ENCODE measurements at places on chromosomes 7 and 10.

DNA sequence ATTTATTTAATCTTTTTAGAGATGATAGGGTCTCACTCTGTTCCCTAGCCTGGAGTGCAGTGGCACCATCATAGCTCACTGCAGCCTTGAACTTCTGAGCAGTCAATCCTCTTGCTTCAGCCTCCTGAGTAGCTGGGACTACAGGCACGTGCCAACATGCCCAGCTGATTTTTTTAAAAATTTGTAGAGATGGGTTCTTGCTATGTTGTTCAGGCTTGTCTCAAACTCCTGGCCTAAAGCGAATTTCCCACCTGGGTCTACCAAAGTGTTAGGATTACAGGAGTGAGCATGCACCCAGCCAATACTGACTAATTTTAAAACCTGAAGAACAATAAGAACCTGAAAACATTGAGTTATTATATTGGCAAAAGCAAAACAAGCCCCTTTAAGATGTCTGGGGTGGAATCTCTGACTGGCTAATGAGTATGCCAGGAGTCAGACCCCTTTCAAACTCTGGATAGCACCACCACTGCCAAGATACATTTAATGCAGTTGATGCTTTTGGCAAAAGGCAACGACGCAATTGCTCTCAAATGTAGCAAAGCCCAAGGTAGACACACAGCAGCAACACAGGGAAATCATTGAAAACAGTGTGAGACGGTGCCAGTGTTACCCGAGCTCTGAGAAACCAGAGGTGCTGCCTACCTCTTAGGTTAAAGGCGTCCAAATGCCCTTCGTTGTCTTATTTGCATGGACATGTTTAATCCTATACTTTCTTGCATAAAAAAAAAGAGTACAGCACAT, 40.7 kb upstream of the TOMM7 start:
- DNase-seq: no peak

DNA sequence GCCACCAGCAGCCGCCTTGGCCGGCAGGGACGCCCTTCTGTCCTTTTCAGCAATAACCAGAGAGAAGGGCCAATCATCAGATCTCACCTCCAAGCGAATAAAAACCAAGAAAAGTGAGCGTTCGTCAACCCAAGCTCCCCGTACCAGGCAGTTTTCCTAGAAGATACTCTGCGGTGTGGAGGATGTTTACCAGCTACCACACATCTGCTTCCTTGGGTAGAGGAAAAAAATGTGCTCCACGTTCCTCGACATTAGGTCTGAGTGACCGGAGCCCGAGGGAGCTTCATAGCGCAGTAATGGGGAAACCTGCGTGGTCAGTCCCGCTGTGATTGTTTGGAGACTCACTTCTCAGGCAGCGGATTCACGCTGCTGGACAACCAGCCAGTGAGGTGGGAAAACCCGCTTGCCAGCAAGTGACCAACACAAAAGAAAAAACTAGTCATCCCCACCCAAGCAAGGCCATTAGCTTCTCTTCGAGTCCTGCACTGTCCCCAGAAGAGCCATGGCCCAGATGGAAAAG, 73.0 kb downstream of the ZRANB1 start:
- DNase-seq: no peak

GRCh38 chr7:30093420-30093952, 41.3 kb upstream of the MTURN start:
- DNase-seq: no peak

DNA sequence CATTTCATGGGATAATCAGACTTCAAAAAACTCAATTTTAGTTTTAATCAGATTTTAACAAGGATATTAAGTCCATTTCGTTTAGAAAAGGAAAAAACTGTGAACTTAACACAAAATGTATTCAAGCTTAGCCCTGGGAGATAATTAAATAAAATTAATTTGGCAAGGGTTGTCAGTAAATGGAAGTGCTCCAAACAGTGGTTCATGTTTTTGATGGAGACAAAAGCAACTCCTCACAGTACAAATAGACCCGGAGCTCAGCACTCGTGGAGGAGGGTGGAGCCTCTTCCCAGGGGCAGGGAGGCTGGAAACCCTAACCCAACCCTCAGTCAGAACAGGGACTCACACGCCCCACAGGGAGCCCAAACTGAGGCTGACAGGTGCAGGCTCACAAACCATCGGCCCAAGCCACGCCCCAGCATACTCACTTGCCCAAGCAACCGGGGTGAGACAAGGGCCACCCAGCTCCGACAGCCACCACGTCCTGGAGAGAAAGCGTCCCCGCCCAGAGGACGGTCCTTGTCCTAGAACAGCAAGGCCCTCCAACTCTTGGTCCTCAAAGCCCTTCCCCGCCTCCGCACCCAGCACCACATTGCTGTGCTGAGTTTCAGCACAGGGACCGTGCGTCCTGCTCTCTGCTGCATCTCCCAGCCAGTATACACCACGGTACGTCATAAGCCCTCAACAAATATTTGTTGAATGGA, 39.8 kb downstream of the MAD1L1 start:
- DNase-seq: no peak

DNA sequence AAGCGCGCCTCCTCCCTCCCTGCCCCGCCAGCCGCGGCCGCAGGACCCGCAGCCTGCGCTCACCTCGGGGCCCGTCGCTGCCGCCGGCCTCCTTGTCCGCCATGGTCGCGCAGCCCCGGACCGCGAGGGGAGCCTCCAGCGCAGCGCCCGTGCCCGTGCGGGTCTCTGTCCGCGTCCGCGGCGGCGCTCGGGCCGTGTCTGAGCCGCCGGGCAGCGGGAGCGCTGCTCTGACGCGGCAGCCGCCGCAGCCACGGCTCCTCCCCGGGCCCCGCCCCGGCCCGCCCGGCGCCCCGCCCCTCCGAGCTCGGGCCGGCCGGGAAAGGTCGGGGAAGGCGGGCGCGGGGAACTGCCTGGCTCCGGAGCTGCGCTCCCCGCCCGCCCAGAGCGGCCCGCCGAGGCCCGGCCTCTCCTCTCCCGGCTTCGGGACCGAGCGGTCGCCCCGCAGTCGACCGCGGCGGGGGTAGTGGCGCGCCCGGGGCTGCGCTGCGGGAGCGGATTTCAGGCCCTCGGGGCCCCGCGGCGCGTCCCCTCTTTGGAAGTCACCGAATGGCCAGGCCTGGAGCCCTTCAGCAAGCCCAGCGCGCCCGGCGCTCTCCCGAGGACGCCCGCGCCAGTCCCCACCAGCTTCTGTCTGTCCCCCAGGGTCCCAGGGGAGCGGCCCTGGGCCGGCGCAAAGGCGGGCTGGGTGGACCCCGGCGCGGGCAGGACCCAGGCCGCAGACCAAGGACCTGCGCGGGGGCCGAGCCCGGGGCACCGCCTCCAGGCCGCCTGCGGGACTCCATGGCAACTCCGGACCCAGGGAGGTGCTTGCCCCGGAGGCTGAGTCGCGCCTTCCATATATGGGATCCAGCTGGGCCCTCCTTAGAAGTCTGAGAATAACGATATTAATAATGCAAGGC, at the start of gene HSPA12A:
Gene HSPA12A (minus strand): TSS at position 200 of the 899 bp plus-strand sequence. CDS start 97 bp downstream, at position 103.
- DNase-seq: peak; percentile 23

DNA sequence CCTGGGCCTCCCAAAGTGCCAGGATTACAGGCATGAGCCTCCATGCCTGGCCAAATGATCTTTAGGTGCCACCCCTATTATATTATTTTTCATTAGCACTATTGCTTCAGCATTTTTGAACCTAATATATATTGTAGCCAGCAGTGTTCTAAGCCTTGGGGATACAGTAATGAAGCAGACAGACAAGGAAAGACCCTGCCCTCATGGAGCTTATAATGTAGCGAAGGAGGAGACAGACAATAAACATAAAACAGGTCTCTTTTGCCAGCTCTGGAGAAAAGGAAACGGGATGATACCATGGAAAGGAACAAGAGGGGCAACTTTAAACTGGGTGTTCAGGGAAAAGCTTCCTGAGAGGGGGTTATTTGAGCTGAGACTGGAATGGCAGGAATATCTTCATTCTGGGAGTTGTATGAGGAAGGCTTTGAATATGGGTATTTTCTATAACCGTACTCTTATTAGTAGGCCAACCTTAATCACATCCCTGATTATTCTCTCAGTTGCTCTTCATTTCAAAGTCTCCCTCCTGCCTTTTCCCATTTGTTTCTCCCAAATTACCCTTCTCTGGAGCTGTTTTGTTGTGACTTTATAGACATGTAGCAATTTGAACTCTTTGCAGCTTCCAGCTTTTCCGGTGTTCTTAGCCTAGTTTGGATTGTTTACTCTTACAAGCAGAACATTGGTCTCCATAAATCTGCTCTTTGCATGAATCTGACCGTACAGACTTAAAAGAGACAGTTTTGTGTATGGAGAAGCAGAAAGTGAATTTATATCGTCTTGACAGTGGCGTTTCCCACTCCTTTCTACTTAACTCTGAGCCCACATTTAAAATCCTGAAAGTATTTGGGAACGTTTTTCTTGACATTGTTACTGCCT, 19.0 kb downstream of the PRKAR2B start:
- no peak for DNase-seq

- DNase-seq: no peak
These were observed 8.8 kb downstream of the FZD8 start for GRCh38 chr10:35633006-35633980.

DNA sequence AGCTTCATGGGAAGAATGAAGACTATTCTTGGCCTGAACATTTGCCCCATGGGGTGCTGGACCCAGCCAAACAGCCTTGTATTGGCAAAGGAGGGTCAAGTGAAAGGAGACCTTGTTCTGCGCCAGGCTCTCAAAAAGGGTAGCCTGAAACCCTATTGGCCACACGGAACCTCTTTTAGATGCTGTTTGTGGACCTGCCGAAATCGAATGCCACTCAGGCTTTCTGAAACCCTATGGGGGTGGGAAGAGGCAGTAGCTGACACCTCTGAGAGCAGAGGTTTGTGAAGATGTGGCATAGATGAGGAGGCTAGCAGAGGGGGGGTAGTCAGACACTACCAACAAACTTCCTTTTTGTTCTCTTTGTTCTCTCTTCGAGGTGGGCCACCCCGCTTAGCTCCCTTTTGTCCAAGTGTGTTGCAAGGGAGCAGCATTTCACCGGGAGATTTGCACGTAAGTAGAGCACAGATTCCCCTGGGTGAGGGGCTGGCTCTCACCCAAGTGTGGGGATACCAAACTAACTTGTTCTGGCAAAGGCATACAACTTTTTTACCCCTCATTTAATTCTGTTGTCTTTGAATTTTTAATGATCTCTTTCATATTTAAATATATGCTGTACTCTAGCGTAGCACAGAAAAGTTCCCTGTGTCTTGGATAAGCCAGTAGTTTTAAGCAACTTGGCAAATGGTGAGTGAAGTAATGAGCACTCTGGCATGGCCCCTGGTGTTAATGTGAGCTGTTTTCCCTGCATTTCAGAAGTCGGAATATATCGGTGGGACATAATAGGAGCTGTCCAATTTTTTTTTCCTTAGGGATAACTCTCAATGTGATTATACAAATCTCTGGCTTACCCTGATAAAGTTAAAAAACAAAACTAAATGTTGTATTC, 107.7 kb downstream of the SEPTIN7 start:
- no peak for DNase-seq

GRCh38 chr10:30992681-30993080, 39.0 kb downstream of the ZNF438 start:
- DNase-seq: no peak

GRCh38 chr7:131325179-131325840, 2.4 kb upstream of the MKLN1 start:
- peak; percentile 33 for DNase-seq

DNA sequence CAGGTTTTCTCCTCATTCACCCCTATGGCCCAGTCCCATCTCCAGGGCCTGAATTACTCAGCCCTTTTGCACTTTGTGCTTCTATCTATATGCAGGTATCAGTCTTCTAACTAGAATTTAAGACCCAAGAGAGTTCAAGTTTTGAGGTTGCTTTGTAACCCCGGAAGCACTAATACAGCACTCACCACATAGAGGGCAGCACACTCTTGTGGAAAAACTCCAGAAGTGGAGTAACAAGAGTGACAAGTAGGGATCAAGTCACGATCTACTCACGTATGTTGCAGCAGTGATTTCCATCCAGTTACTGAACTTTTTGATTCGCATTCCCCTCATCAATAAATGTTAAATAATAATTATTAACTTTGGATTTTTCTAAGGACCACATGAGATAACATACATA, 151.0 kb downstream of the CHCHD3 start:
- DNase-seq: no peak

DNA sequence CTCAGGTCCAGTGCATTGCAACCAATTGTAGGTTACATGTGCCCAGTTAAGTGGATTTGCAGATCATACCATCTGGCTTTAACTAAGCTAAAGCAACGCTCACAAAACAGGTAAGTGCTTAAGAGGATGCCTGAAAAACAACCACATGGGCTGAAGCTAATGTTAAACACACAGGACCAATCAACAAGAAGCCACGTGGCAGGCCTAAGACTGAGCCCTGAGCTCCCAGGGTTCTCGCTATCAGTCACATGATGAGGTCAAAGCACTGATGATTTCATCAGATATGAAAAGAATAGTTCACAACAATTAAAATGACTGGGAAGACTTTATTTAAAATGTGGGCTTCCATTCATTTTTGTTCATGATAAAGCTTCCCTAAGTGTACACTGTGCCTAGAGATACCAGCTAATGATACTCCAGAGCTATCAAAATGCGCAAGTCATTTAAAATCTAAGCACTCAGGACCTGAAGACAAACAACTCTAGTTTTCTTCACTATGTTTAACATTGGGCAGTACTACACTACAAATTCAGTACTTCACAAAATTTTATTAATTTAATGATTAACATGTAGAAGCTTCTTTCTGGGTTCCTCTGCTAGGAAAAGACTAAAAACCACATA, 90.6 kb downstream of the PIP4K2A start:
- DNase-seq: no peak

GRCh38 chr7:35747611-35748010, 52.7 kb upstream of the HERPUD2 start:
- DNase-seq: no peak

- no peak for DNase-seq
These were observed 242.4 kb upstream of the GLI3 start for GRCh38 chr7:42479452-42479815.

DNA sequence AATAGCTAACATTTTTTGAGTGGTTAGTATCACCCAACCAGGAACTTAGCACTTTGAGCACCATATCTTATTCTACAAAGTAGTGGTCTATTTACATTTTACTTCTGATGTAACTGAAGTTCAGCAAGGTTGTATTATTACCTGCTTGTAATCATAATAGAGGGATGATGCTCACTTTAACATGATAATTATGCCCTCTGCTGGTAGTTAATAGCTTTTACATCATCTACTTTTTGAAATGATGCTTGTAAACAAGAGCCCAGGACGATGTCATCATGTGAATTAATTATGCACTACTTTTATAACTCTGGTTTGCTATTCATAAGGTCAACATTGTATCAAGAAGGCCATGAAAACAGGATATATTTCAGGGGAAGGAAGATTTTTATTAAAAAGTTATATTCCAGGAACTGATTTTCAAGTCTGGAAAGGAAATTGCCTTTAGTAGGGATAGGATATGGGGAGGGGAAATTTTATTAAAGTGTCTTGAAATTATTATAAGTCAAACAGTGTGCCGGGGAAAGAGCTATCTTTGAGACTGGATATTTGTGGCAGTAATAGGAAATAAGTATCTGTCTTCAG, 80.3 kb upstream of the SCIN start:
- DNase-seq: peak; percentile 14

DNA sequence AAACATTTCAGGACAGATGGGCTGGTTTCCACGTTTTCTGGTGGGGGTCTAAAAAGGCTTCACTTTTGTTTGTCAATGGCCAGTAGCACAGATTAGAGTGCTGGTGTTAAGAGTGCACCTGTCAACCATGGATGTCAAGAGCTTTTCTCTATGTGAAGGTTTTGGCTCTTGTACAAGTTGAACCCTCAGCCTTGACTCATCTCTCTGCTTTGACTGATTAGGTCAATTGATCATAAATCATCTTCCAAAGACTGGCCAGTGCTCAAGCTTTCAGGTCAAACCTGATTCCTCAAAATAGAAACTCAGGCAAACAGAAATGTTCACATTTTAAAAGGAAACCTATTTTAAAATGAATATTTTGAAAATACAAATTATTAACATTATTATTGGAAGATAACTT, 59.6 kb upstream of the SP4 start:
- DNase-seq: no peak

GRCh38 chr7:14900051-14900450, 2.5 kb downstream of the DGKB start:
- DNase-seq: no peak
